CD4-positive, alpha-beta T cell treated with Interleukin-21 for 1 hour (primary cell): ENCODE measurements at places on chromosomes 3 and 15.

DNA sequence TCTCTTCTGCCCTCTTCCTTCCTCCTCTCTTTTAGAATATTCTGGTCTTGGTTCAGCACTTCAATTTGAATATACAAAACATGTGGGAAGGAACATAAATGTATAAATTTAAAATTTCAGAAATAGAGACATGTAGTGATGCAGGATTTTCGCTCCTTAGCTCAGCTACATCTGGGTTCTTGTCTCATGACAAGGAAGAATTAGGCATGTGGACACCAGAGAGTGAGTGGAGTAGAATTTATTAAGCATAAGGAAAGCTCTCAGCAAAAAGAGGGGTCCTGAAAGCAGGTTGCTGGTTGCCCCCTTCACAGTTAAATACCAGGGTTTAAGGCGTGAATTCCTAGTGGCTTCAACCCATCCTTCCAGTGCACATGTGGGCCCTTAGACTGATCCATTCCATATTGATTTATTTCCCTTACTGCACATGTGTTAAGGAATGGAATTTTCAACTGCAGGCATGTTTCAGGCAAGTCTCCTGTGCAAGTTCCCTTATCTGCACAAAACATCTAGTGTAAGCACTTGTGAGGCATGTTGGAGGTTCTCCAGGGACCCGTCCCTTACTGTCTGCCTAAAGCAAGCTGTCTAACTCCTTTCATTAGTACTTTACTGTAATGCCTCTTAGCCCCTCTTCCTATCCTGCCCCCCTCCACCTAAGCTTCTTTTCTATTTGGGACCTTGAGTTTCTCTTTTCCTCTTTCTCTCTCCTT is 133.2 kb upstream of the STRIT1 start:
- DNase-seq: no peak

- no peak for DNase-seq
Measured at GRCh38 chr3:78204977-78205376, 1165.1 kb downstream of the ROBO2 start.

GRCh38 chr3:46031269-46031668 is 4.0 kb upstream of the XCR1 start:
- DNase-seq: no peak

DNA sequence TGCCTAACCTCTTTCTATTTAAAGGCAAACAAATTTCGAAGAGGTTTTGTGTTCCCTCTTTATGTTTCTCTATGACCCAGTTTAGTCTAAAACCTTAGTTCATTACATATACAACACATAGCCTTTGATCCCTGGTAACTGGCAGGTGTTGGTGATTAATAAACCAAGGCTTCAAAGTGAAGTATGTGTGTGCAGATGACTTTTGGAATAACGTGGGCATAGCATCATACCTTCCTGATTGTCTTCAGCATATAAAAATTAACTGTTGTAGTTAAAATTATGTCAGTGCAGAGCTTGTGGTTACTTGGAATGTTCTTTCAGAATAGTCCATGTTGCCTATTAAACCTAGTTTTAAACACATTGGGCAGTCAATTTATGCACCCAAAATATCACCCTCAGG is 608.3 kb downstream of the ROBO2 start:
- no peak for DNase-seq

- no peak for DNase-seq
Measured at GRCh38 chr15:90214553-90215196, 13.5 kb downstream of the SEMA4B start.

DNA sequence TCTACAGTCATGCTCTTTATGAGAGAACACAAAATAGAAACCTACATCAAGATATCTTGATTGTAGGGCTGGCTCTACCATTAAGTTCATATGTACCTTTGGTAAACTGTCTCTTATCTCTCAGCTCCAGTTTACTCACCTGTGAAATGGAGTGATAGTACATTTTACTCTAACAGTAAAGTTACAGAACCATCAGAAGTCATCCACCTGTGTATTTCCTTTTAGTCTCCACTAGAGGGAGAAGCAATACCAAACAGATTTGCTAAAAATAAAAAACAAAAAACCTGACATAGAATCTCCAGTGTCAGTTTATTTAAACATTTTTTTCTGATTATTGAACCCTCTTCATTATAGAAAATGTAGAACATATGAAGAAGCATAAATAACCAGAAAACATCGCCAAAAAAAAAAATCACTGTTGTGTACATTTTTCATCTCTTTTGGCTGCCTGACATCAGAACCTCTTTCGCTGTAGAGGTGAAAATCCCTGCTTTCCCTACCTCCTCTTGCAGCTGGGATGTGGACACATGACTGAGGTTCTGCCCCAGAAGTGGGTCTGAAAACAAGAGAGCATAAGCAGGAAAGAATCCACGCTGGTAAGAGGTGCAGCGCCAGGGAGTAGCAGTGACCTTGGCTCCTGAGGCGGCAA is 48.7 kb upstream of the WDR72 start:
- DNase-seq: no peak

DNA sequence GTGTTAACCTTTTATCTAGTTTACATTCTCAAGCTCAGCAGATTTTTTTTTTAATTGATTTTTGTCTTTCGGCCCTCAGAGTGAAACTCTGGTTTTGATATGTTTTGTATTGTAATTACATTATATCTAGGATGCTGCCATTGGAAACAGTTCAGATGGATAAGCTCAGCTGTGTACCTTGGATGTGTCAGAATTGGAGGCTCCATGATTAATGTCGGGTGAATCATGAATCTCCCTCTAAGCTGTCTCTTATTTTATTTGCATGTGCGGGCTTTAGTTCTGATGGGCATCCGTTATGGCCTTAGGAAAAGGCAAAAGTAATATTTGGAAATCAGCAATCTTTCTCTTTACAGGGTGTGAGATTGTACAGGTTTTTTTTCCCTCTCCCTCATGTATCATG is 4.2 kb downstream of the PTPRG start:
- DNase-seq: no peak

GRCh38 chr15:62164396-62165103 is 535 bp downstream of the C2CD4B start:
- no peak for DNase-seq
